Heart right ventricle (tissue), 16 donors: ENCODE measurements at places on chromosomes 6 and 20. TPM values are rescaled to one million over a fixed set of nuclear protein-coding genes. Genes with fewer than 3 reads are reported as not detected.

ADGRB3 gene
- polyA plus RNA-seq = 0.77 TPM

GRCh38 chr6:155962276-155962675, 506.6 kb upstream of the NOX3 start:
- DNase-seq = no peak

DNA sequence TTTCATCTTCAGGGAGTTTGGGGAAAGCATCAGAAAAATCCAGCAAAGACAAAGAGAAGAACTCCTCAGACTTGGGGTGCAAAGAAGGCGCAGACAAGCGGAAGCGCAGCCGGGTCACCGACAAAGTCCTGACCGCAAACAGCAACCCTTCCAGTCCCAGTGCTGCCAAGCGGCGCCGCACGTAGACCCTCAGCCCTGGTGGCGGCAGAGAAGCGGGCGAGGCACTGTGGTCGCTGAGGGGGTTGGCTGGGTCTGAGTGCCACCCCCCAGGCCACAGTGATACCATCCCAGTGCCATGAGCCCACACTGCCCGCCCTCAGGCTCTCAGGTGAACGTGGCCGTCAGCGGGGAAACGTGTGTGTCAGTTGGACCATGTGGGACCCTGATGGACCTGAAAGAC, 3.2 kb downstream of the MRGBP start:
- DNase-seq = no peak

GRCh38 chr20:32569380-32570305, 15.5 kb downstream of the NOL4L start:
- DNase-seq = no peak

MICAL1 gene
- polyA plus RNA-seq = 10.2 TPM

DNA sequence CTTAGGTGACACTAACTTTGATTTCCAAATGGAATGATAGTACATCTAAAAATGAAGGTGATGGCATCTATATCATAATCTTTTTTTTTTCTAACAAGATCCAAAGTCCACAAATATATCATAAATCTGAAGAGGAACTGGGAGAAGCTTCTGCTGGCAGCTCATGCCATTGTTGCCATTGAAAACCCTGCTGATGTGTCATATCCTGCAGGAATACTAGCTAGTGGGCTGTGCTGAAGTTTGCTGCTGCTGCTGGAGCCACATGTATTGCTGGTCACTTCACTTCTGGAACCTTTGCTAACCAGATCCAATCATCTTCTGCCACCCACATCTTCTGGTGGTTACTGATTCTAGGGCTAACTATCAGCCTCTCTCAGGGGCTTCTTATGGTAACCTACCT, 27.4 kb upstream of the KHDC1 start:
- DNase-seq = no peak

- no peak for DNase-seq
Measured at GRCh38 chr6:53790886-53791285, 3.9 kb upstream of the LRRC1 start.

DNA sequence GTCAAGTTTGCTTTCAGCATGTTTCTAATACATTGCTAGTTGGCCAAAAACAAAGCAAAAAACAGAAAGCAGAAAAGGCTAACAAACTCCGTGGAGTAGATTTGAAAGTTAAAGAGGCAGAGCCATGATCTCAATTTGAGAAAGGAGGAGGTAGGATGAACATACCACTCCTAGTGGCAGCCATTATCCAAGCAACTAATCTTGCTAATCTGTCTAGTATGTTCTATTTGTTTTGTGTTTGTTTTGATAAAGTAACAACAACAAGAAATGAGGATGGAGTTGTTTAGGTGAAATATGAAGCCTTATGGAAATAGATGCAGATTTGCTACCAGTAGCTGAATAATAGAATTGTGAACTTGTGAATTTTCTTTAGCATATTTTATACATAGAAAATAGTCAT, 295.5 kb upstream of the PRDM1 start:
- DNase-seq = no peak

GRCh38 chr20:60407011-60407771, 449.0 kb downstream of the CDH26 start:
- DNase-seq = no peak

DNA sequence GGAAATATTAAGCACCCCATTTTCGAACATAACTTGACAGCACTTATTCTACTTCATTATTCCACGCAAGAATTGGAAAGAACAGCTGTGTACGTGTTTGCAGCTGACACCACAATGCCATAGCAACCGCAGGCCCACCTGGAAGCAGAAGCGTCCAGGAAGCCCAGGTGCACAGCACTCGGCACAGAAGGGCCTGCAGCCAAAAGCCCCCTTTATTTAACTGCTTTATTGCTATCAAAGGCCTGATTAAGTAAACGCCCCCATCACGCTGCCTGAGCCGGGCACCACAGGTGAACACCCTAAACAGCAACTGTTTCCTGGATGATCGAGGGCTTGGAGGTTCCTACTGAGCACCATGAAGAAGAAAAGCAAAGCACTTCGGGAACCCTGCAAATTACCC, 6.3 kb downstream of the TAF4 start:
- no peak for DNase-seq

SAMD3 gene
- 0.51 TPM for polyA plus RNA-seq

DNA sequence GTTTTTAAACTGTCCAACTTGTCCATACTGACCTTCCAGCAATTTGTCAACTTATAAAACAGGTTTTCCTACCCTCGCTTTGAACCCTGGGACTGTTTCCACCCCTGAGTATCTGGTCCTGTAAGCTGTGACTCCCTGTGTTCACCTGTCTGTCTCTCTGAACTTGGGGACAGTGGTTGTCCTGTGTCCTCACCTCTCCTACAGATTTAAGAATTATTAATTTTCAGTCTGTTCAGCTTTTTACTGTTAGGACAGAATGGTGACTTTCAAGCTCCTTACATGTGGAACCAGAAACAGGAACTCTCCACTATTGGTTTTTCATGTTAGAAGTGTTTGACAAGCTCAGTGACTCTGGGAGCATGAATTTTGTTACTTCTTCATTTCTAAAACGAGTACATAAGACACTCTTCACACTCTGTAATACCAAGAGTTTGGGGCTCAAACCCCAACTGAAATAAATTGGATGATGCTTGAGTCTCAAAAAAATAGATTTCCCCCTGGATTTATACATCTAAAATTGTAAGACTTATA, 713.9 kb downstream of the COL12A1 start:
- no peak for DNase-seq

DNA sequence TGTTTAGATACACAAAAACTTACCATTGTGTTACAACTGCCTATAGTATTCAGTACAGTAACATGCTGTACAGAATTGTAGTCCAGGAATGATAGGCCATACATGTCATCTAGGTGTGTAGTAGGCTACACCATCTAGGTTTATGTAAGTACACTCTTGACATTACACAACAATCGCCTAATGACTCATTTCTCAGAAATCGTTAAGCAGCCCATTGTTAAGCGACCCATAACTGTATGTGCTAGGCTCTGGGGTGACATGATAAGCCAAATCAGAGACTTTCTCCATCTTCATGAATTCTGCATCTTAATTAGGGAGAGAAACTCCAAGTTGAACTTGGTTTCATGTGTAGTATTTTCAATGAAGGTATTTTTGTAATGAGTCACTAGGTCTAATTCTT, 17.2 kb downstream of the STK35 start:
- no peak for DNase-seq

EBF4 gene
- polyA plus RNA-seq = 8.0 TPM

DNA sequence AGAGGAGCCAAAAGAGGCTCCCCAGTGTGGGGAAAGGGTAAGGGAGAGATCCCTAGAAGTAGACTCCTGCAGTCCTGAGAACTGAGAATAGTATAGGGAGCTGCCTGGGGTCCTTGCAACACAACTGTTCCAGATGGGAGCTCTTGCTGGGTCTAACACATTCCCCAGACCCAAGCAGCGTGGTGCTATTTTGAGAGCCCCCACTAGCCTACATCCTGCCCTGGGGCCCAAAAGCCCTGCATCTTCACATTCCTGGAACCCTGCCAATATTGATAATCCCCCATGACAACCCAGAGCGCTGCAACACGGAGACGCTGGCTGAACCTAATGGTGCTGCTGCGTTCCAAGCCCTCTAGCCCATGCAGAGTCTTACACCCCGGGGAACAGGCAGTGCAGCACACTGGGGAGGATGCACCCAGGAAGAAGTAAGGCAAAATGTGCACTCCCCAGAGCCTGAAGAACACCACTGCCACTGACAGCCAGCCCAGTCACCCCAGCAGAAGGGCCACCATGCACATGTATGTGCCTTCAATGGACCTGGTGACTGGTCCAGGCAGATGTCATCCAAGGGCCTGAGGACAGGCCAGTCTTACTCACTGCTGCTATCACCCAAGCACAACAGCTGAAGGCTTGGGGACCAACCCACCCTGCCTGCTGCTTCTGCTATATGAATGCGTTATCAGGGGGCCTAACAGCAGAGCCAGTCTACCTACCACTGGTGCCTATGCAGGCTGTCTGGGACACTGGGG, 7.0 kb upstream of the RNF217 start:
- DNase-seq = no peak

SIRPB2 gene
- polyA plus RNA-seq = 1.2 TPM

- DNase-seq = no peak
Measured at GRCh38 chr6:63804381-63804956, 168.9 kb downstream of the PHF3 start.

SIRPB1 gene
- 0.37 TPM for polyA plus RNA-seq

DNA sequence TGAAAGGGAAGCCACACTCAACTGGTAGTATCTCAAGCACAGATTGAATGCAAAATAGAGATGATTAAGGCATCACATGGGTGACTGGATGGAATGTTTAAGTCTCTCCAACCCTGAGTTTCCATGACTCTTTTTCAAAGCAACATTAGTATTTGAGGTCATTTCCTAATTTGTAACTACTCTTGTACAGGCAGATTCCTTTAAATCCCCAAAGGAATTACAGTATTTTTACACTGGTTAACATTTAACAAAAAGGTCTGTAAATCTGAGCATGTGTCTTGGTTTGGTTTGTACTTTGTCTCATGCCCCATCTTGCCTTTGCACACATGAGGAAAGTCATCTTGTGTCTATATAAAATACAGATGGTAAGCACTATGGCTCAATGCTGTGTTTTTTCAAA, 15.1 kb downstream of the RMND1 start:
- DNase-seq = no peak

DNA sequence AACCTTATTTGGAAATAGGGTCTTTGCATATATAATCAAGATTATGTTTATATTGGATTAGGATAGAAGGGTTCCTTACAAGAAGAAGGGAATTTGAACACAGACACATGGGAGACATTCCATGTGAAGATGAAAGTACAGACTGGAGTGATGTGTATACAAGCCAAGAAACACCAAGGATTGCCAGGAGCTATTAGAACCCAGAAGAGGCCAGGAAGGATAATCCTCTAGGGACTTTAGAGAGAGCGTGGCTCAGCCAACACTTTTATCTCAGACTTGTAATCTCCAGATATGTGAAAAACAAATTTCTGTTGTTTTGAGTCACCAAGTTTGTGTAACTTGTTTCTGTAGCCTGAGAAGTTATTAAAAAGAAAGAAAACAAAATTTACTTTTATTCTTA, 1173.9 kb upstream of the CITED2 start:
- DNase-seq = no peak

DNA sequence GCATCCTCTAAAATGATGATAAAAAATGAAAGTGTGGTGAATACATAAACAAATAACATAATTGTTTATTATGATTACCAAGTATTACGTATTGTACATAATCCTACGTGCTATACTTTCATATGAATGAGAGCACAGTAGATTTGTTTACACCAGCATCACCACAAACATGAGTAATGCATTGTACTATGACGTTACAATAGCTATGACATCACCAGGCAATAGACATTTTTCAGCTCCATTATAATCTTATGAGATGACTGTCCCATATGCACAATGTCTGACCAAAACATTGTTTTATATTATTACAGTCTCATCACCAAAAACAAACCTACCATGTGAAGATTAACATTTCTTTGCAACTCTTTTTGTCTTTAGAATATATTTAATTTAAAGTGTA, 225.7 kb upstream of the TENT5A start:
- DNase-seq = no peak
